ENCODE measurements at places on chromosomes 5 and 9. TPM values are rescaled to one million over a fixed set of nuclear protein-coding genes. Genes with fewer than 3 reads are reported as not detected.

RAB3C gene
- total RNA-seq = 1.1 TPM

SGTB gene
- 11.1 TPM for total RNA-seq

PCDHA12 gene
- 3.6 TPM for total RNA-seq

CNTNAP3B gene
- 13.6 TPM for total RNA-seq

LRRC70 gene
- 3.1 TPM for total RNA-seq

STK32A gene
- 8.7 TPM for total RNA-seq

C9orf153 gene
- total RNA-seq = 2.7 TPM

ADRB2 gene
- 18.4 TPM for total RNA-seq

CD274 gene
- 5.9 TPM for total RNA-seq

DNAH5 gene
- 29.3 TPM for total RNA-seq

SNX24 gene
- 39.4 TPM for total RNA-seq

FAM153A gene
- total RNA-seq = 14.4 TPM

TMEFF1 gene
- 0.71 TPM for total RNA-seq

CAVIN4 gene
- total RNA-seq = 1.3 TPM

FBP2 gene
- total RNA-seq = not detected

ADAMTS6 gene
- 16.8 TPM for total RNA-seq

EQTN gene
- 1.5 TPM for total RNA-seq

SPATA31E1 gene
- not detected for total RNA-seq

SPINK6 gene
- total RNA-seq = not detected

ARL14EPL gene
- total RNA-seq = not detected

ADAMTSL1 gene
- total RNA-seq = 2.2 TPM

PIP5KL1 gene
- total RNA-seq = 4.9 TPM

AHRR gene
- 8.8 TPM for total RNA-seq

LHX3 gene
- total RNA-seq = not detected

ARHGAP26 gene
- 36.2 TPM for total RNA-seq

SH3RF2 gene
- total RNA-seq = 1.3 TPM

MED27 gene
- total RNA-seq = 9.8 TPM

PPP3R2 gene
- total RNA-seq = not detected

CMYA5 gene
- 0.80 TPM for total RNA-seq

SYNPO gene
- total RNA-seq = 10.3 TPM

PCA3 gene
- total RNA-seq = 0.09 TPM

RMRP gene
- 30,229 TPM for total RNA-seq

TMEM232 gene
- total RNA-seq = 13.5 TPM

OGN gene
- 145 TPM for total RNA-seq

BAAT gene
- 0.37 TPM for total RNA-seq

ADAMTS19 gene
- total RNA-seq = 0.34 TPM

IL13 gene
- total RNA-seq = not detected

IL17B gene
- 0.34 TPM for total RNA-seq

CCDC192 gene
- 0.40 TPM for total RNA-seq

TXNDC8 gene
- total RNA-seq = not detected

DMRT1 gene
- not detected for total RNA-seq

NME5 gene
- 15.8 TPM for total RNA-seq

HSPA4 gene
- 59.8 TPM for total RNA-seq

TYRP1 gene
- total RNA-seq = 5.1 TPM

KIAA1958 gene
- total RNA-seq = 11.6 TPM

MYOZ3 gene
- total RNA-seq = 2.4 TPM

WASHC1 gene
- total RNA-seq = 18.5 TPM
